Naive B cell (primary cell): ENCODE measurements at places on chromosomes 3 and 15. TPM values are rescaled to one million over a fixed set of nuclear protein-coding genes. Genes with fewer than 3 reads are reported as not detected.

CIDEC gene
- polyA plus RNA-seq: not detected

PSTPIP1 gene
- polyA plus RNA-seq: 34.1 TPM

ATP13A5 gene
- not detected for polyA plus RNA-seq

DNA sequence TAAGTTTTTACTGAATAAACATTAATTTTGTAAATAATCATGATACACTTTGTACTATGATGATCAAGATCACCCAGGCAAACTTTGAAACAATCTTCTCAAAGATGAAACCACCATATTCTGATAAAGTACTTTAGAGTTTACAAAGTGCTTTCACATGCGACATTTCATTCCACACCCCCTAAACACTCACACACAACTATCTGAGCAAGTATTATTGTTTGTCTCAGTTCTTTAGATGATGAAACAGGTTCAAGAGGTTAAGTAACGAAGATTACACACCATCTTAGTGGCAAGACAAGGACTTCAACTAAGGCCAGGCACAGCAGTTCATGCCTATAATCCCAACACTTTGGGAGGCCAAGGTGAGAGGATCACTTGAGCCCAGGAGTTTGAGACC, 37.6 kb downstream of the ZNF148 start:
- peak overlapping the region; percentile 75 for H3K27ac ChIP-seq
- H3K27me3 ChIP-seq: no peaks in the 10 kb centered on the region
- H3K4me3 ChIP-seq: no peak overlapping the region
- peaks cover 37% of the 10 kb centered on the region for H3K4me1 ChIP-seq
- H3K36me3 ChIP-seq: peaks cover 18% of the 10 kb centered on the region

IL17RC gene
- polyA plus RNA-seq: 9.1 TPM

DNA sequence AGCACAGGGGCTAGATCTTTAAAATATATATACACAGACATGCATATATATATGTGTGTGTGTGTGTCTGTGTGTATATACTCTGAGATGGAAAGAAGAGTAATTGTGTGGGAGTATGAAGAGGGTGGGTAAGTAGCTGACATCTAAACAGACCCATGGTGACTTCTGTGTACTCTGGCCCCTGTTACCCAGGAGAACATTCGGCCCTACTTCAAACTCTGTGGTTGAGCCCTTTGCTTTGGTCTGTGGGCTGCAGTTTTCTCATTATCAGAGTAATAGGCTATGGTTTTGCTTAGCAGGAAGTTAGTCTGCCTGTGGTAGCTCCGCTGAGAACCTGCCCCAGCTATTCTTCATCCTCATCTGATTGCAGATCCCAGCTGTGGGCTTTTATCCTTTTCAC, 141.4 kb downstream of the RBPMS2 start:
- H3K4me3 ChIP-seq: no peak overlapping the region
- peaks cover 12% of the 10 kb centered on the region for H3K4me1 ChIP-seq
- H3K36me3 ChIP-seq: peaks cover 14% of the 10 kb centered on the region
- H3K27me3 ChIP-seq: no peaks in the 10 kb centered on the region

PLA2G4F gene
- polyA plus RNA-seq: not detected

DNA sequence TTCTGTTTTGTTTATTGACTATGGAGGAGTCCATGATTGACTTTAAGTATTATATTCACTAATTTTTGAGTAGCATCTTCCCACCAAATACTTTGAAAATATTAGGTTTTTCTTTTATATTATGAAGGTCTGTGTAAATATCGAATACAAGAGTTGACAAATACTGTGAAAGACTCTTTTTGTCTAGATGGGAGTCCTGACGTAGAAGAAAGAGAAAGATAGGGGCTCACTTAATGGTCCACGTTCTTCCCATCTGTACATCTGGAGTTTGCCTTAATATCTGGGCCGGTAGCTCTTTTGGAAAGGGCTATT, 7.8 kb upstream of the UTS2B start:
- no peaks in the 10 kb centered on the region for H3K27me3 ChIP-seq
- DNase-seq: no peak
- H3K4me1 ChIP-seq: peaks cover 93% of the 10 kb centered on the region
- peak overlapping the region; percentile 33 for H3K27ac ChIP-seq

DNA sequence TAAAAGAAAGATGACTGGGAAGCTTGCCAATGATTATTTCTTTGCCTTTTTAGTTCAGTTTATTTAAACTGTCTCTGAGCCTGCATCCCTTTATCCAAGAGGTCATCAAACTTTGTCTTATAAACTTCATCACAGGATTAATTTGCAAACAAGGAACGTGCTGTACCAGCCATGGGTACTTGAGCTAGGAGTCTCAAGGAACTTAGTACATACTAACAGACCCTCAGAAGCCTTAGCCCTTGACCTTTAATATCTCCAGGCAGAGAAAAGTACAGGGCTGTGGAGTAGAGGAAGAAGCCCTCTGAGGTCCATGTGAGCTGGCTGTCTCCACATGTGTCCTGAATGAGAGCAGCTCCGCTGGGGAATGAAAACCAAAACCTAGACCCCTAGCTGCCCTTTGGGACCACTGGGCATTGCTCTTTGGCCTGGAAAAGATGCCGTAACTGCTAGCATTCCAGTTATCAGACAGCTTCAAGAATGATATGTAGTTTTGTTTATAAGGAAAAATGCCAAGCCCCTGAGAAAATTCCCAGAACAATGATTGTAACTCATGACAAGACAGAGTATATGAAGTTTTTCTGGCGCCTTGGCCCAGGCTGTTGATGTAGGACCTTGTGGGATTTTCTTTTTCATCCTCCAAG, 92.1 kb downstream of the ASB7 start:
- no peak overlapping the region for H3K27ac ChIP-seq
- H3K4me3 ChIP-seq: no peak overlapping the region
- H3K4me1 ChIP-seq: no peaks in the 10 kb centered on the region

MTHFS gene
- polyA plus RNA-seq: 77.5 TPM

- H3K4me3 ChIP-seq: no peak overlapping the region
- H3K27me3 ChIP-seq: no peaks in the 10 kb centered on the region
- no peak for DNase-seq
- peaks cover 41% of the 10 kb centered on the region for H3K4me1 ChIP-seq
- no peak overlapping the region for H3K27ac ChIP-seq
- peaks cover 5% of the 10 kb centered on the region for H3K36me3 ChIP-seq
Observed at GRCh38 chr15:56927816-56928215, 9.4 kb downstream of the TCF12 start.

DNA sequence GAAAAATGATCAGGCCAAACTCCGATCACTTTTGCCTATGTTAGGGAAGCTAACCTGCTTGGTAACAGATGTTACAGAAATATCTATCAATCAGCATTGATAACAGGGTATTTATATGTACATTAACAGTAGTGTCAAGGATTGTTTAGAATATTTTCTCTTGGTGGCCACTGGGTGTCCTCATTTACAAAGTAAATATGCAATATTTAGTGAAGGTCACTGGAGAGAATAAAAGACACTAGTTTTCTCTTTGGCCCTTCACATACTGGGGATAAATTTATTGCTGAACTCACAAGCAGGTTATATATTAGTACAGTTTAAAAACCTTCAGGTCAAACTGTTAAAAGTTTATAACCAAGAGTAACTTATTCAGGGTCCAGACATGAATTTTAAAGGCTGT, 69.0 kb downstream of the TIGIT start:
- H3K27ac ChIP-seq: no peak overlapping the region
- DNase-seq: no peak
- no peaks in the 10 kb centered on the region for H3K27me3 ChIP-seq
- no peaks in the 10 kb centered on the region for H3K4me1 ChIP-seq
- peaks cover 5% of the 10 kb centered on the region for H3K36me3 ChIP-seq

DNA sequence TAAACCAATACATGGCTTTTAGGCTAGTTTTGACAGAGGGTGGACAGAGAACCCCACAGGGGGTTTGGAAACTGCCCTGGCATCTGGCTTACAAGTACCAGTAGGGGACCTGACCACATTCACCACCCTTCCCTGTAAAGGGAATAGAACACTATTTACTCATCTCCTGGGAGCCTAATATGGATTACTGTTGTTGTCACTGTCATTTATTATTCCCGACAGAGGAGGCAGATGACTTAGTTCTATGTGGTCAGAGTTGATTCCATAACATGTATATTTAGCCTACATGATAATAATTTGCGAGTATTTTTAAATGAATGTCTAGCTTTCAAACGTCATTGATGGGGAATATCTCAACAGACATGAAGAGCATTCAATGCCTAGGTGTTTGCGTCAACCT, 15.9 kb downstream of the ZBTB38 start:
- no peak overlapping the region for H3K4me3 ChIP-seq
- no peaks in the 10 kb centered on the region for H3K27me3 ChIP-seq
- no peak overlapping the region for H3K27ac ChIP-seq
- H3K36me3 ChIP-seq: no peaks in the 10 kb centered on the region
- no peak for DNase-seq

GRCh38 chr3:155302481-155302880, 9.0 kb upstream of the STRIT1 start:
- H3K36me3 ChIP-seq: no peaks in the 10 kb centered on the region
- H3K4me1 ChIP-seq: no peaks in the 10 kb centered on the region
- no peak for DNase-seq
- no peaks in the 10 kb centered on the region for H3K27me3 ChIP-seq

DNA sequence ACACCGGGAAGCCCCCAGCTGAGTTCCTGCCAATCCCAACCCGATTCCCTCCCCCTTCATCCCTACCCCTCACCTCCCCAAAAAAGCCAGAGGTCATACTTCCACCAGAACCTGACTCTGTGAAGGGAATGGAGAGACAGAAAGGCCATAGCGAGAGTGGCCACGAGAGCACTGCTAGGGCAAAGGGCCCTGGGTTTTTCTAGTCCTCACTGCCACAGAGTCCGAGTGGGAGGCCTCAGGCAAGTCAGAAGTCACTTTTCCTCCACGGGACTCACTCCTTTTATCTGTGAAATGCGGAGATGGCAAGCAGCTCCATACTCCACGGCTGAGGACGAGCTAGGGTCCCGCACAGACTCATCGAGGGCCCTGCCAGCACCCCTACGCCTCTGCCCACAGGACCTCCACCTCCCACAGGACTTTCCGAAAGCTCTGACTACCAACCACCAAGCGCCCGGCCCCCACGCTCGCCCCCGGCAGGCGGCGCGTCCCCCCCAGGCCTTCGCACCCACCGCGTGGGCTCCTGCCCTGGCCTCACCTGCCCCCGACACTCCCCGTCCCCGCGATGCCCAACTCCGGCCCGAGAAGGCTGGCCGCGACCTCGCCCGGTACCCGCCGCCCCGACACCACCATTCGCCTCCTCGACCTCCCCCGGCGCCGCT, 792 bp downstream of the ATP13A3 start:
- peaks cover 32% of the 10 kb centered on the region for H3K4me1 ChIP-seq
- H3K27me3 ChIP-seq: no peaks in the 10 kb centered on the region
- H3K4me3 ChIP-seq: peak overlapping the region; percentile 85
- H3K36me3 ChIP-seq: no peaks in the 10 kb centered on the region

DNA sequence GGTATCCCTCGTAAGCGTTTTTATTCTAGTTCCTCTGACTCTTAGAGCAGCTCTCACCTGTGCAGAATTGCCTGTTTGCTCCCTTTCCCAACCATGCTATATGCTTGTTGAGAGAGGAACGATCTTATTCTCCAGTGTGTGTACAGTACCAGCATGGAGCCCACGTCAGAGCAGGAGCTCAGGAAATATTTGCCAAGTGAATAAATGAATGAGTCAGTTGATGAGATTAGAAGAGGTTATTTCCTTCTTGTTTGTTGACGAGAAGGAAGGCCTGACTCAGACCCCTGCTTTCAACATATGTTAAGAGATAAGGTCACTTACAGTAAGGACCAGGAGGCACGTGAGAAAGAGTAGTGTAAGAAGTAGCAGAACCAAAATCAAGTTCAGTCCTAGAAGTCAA, 106.3 kb upstream of the ABHD17C start:
- no peaks in the 10 kb centered on the region for H3K4me1 ChIP-seq
- DNase-seq: no peak
- no peak overlapping the region for H3K4me3 ChIP-seq
- no peaks in the 10 kb centered on the region for H3K36me3 ChIP-seq
- peaks cover 10% of the 10 kb centered on the region for H3K27me3 ChIP-seq
